Left ventricle myocardium inferior (tissue), 1 donor: ENCODE measurements at places on chromosomes 4 and X. TPM values are rescaled to one million over a fixed set of nuclear protein-coding genes. Genes with fewer than 3 reads are reported as not detected.

- no peak overlapping the region for H3K4me3 ChIP-seq
- no peak for DNase-seq
- H3K27me3 ChIP-seq: no peaks in the 10 kb centered on the region
- H3K36me3 ChIP-seq: no peaks in the 10 kb centered on the region
Measured at GRCh38 chr4:42641161-42641560, 15.7 kb downstream of the ATP8A1 start.

DNA sequence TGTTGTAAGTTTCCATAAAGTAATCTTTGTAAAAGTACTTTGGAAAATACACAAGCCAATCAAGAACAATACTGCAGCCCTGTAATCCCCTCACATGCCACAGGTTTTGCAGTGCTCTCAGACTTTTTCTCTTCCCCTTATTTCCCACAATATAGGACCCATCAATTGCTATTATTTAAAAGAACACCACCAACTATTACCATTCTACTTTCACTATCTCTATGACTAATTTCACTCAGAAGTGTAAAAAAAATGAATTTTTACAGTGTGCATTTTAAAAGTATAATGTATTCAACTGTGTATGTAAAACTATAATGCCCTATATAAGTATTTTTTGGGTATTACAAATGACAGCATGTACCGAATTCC is 1.7 kb downstream of the ATP8A1 start:
- H3K4me1 ChIP-seq: peaks cover 65% of the 10 kb centered on the region
- H3K4me3 ChIP-seq: peak overlapping the region; percentile 78
- H3K27me3 ChIP-seq: no peaks in the 10 kb centered on the region
- H3K36me3 ChIP-seq: no peaks in the 10 kb centered on the region
- no peak for DNase-seq

DNA sequence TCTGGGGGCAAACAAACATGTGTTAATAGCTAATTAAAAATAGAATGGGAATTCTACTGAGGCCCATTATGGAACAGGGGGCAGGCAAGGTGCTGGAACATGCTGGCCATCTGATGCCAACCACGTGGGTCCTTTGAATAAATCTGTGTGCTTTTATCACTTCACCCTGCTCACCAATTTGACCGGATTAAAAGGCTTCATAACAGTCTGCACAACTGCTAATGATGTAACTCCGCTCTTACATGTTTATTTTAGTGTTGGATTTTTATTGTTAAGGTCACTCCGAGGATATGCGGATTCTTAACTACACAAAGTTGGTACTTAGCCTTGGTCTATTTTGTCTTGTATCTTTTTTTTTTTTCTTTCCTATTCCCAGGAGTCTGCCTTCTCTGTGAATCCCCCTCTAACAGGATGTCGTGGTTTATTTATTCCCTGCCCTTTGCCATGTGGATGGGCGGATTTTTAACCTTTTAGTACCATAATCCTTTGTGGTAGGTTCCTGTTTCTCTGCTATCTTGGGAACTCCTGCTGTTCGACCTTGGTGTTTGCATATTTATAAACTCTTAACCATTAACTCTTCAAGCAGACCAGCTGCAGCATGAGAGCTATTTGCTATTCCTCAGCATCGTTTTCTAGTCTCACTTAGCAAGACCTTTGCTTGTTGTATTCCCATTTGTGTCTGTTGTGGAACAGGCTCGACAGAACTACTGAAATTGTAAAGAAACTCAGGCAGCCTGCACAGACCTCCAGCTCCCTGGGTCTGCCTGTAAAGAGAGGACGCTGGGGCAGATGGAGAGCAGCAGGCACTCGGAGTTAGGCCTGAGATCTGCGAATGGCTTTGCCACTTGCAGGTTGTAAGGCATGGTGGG is 38.0 kb downstream of the TRIM2 start:
- peaks cover 8% of the 10 kb centered on the region for H3K36me3 ChIP-seq
- no peaks in the 10 kb centered on the region for H3K27me3 ChIP-seq
- DNase-seq: no peak
- peak overlapping the region; percentile 63 for H3K27ac ChIP-seq

GRCh38 chrX:54288968-54289367 is 68.9 kb downstream of the WNK3 start:
- no peaks in the 10 kb centered on the region for H3K4me1 ChIP-seq
- no peak overlapping the region for H3K4me3 ChIP-seq
- no peak for DNase-seq
- H3K27ac ChIP-seq: no peak overlapping the region

- no peak overlapping the region for H3K27ac ChIP-seq
- H3K36me3 ChIP-seq: no peaks in the 10 kb centered on the region
- peaks cover 8% of the 10 kb centered on the region for H3K4me1 ChIP-seq
- DNase-seq: no peak
- no peaks in the 10 kb centered on the region for H3K27me3 ChIP-seq
Measured at GRCh38 chr4:105645440-105645839, 63.0 kb downstream of the INTS12 start.

- no peak for DNase-seq
- peaks cover 4% of the 10 kb centered on the region for H3K27me3 ChIP-seq
- H3K4me1 ChIP-seq: no peaks in the 10 kb centered on the region
- no peak overlapping the region for H3K27ac ChIP-seq
- no peak overlapping the region for H3K4me3 ChIP-seq
- no peaks in the 10 kb centered on the region for H3K36me3 ChIP-seq
Measured at GRCh38 chr4:72591547-72592454, 22.8 kb upstream of the ADAMTS3 start.

- H3K36me3 ChIP-seq: no peaks in the 10 kb centered on the region
- DNase-seq: no peak
- no peak overlapping the region for H3K27ac ChIP-seq
- H3K4me1 ChIP-seq: no peaks in the 10 kb centered on the region
- no peak overlapping the region for H3K4me3 ChIP-seq
Measured at GRCh38 chr4:171022824-171023230, 790.4 kb upstream of the GALNTL6 start.

DNA sequence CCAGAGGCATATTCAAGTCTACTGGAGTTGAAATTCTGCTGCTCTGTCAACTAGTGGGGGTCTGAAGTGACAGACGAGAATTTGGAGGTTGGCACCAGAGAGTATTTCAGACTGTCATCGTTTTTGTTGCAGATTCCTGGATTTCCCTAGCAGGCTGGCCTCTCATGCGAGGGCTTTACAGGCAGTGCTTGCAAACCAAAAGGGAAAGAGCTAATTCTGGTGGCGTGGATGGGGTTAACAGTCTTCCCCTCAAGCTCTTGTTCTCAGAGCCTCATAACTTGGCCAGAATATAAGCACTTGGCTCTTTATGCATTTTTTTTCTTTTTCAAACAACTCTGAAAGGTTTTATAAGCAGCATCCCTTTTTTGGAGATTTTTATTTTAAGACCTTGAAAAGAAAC is at the start of gene SPARCL1:
TSS of gene SPARCL1 (minus strand) at position 190 of the 400 bp plus-strand sequence. CDS start 29,802 bp downstream, outside the sequence.
- no peaks in the 10 kb centered on the region for H3K27me3 ChIP-seq
- peak within 1 kb of the TSS; percentile 93 for H3K27ac ChIP-seq
- peaks cover 12% of the 10 kb centered on the region for H3K36me3 ChIP-seq

DNA sequence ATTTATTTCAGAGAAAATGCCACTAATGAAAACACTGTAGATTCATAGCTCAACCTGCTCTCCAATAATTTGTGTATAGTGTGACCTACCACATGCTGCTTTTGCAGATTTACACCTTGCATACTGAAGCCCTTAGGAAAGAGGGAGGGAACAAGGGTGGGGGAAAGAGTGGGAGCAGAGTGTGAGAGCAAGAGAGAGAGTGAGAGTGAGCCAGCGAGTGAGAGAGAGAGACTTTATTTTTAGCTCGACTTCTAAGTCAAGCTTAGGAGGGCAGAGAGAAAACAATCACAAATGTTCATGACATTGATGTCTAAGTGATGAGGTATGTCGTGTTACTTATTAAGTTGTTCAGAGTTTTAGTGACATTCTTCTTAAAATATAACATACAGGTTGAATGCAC is 112.5 kb upstream of the HAND2 start:
- peaks cover 22% of the 10 kb centered on the region for H3K4me1 ChIP-seq
- no peak overlapping the region for H3K4me3 ChIP-seq
- no peak for DNase-seq
- H3K36me3 ChIP-seq: no peaks in the 10 kb centered on the region
- no peaks in the 10 kb centered on the region for H3K27me3 ChIP-seq

GRCh38 chr4:84166486-84166885 is 332.6 kb downstream of the NKX6-1 start:
- H3K4me3 ChIP-seq: no peak overlapping the region
- DNase-seq: no peak
- H3K36me3 ChIP-seq: no peaks in the 10 kb centered on the region
- no peak overlapping the region for H3K27ac ChIP-seq
- peaks cover 14% of the 10 kb centered on the region for H3K27me3 ChIP-seq
- H3K4me1 ChIP-seq: no peaks in the 10 kb centered on the region

DNA sequence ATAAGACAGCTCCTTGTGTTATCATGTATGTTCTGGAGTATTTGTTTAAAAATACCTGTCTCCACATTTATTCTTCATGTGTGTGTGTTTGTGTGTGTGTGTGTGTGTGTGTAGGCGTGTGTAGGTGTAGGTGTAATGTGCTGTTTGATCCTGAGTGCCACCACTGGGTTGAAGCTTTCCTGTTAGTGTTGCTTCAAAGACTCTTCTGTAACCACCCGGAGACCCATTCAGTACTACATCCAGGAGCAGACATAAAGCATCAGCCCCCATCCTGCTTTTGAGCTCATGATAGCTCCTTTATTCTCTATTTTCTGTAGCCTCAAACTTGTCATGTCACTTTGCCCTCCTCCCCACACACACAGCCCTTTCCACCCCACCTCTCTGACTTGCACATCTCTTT is 3.0 kb upstream of the ZDHHC9 start:
- H3K27me3 ChIP-seq: no peaks in the 10 kb centered on the region
- H3K4me1 ChIP-seq: peaks cover 11% of the 10 kb centered on the region
- no peaks in the 10 kb centered on the region for H3K36me3 ChIP-seq
- no peak overlapping the region for H3K27ac ChIP-seq
- H3K4me3 ChIP-seq: no peak overlapping the region

- H3K27me3 ChIP-seq: no peaks in the 10 kb centered on the region
- H3K27ac ChIP-seq: no peak overlapping the region
- H3K4me3 ChIP-seq: no peak overlapping the region
- H3K36me3 ChIP-seq: peaks cover 23% of the 10 kb centered on the region
- no peak for DNase-seq
- no peaks in the 10 kb centered on the region for H3K4me1 ChIP-seq
Measured at GRCh38 chr4:106149026-106149425, 167.0 kb downstream of the TBCK start.

DNA sequence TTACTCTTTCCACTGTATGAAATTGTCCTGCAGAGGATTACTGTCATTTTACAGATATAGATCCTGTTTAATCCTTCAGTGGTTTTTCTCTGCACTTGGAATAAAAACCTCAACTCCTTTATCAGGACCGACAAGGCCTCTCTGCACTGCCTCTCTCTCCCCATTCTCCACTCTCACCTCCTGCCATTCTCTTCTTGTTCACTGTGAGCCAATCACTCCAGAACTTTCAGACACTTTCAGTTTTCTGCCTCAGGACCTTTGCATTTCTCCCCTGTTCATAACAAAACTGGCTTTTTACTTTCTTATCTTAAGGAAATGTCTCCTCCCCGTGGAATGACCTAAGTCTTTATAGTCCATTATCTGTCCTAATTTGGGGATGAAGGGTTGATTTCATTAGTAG is 137.3 kb downstream of the ELOVL6 start:
- H3K4me3 ChIP-seq: no peak overlapping the region
- peaks cover 15% of the 10 kb centered on the region for H3K27me3 ChIP-seq
- H3K27ac ChIP-seq: no peak overlapping the region
- H3K4me1 ChIP-seq: no peaks in the 10 kb centered on the region
- DNase-seq: no peak

- H3K4me1 ChIP-seq: peaks cover 77% of the 10 kb centered on the region
- H3K4me3 ChIP-seq: peak within 1 kb of the TSS; percentile 80
- peak; percentile 96 for DNase-seq
- H3K27ac ChIP-seq: peak within 1 kb of the TSS; percentile 90
Measured at GRCh38 chr4:107989537-107990386, at the start of gene HADH. Gene HADH (plus strand): TSS chr4:107989889. CDS start chr4:107989933, 44 bp downstream.

GRCh38 chr4:6855692-6856297 is 53.8 kb upstream of the TBC1D14 start:
- DNase-seq: no peak
- H3K27ac ChIP-seq: peak overlapping the region; percentile 85
- H3K36me3 ChIP-seq: peaks cover 32% of the 10 kb centered on the region
- peaks cover 63% of the 10 kb centered on the region for H3K4me1 ChIP-seq
- H3K4me3 ChIP-seq: peak overlapping the region; percentile 57
- no peaks in the 10 kb centered on the region for H3K27me3 ChIP-seq

- peaks cover 6% of the 10 kb centered on the region for H3K36me3 ChIP-seq
- no peak overlapping the region for H3K4me3 ChIP-seq
- H3K4me1 ChIP-seq: peaks cover 67% of the 10 kb centered on the region
- peak overlapping the region; percentile 72 for H3K27ac ChIP-seq
- no peak for DNase-seq
- H3K27me3 ChIP-seq: no peaks in the 10 kb centered on the region
Measured at GRCh38 chrX:10110984-10111363, 45.8 kb upstream of the CLCN4 start.

- H3K27ac ChIP-seq: no peak overlapping the region
- no peaks in the 10 kb centered on the region for H3K36me3 ChIP-seq
- no peak for DNase-seq
- no peaks in the 10 kb centered on the region for H3K4me1 ChIP-seq
- no peak overlapping the region for H3K4me3 ChIP-seq
Measured at GRCh38 chr4:134787315-134787714, 585.7 kb upstream of the PABPC4L start.

DNA sequence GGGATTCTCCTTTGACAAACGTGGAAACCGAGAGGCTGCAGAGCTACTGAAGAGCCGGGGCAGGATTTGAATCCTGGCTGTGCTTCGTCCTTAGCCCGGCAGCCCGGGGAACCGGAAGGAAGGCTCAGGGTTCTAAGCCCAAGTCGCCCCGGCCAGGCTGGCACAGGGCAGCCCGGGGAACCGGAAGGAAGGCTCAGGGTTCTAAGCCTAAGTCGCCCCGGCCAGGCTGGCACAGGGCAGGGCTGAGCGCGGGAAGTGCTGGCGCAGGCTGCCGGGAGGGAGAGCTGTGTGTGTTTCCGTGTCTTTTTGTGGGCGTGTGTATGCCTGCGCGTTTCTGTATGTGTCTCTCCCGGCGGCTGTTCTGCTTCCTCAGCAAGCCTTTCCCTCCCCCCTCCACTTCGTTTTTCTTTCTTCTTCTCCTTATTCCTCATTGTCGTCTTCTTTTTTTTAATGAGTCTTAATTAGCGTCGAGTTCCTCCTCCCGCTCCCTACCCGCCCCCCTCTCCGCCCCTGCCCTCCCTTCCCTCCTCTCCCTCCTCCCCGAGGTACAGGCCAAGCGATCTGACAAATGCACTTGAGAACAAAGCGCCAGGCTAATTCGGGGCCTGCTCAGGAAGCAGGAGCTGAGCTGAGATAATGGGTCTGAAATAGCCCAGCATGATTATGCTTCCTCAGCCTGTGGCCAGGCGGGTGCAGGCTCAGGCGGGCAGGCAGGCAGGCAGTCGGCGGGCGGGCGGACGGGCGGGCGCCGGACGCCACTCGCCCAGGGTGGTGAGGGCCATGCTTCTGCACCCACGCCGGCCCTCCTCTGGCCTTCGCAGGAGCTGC is 65.9 kb downstream of the EFNB1 start:
- H3K27ac ChIP-seq: peak overlapping the region; percentile 94
- no peaks in the 10 kb centered on the region for H3K27me3 ChIP-seq
- peak overlapping the region; percentile 52 for H3K4me3 ChIP-seq
- no peaks in the 10 kb centered on the region for H3K36me3 ChIP-seq

- H3K27ac ChIP-seq: no peak within 1 kb of the TSS
- H3K4me3 ChIP-seq: no peak within 1 kb of the TSS
- no peaks in the 10 kb centered on the region for H3K27me3 ChIP-seq
- no peak for DNase-seq
- H3K4me1 ChIP-seq: no peaks in the 10 kb centered on the region
Measured at GRCh38 chr4:164753873-164754488, at the start of gene SMIM31. Gene SMIM31 (plus strand): TSS chr4:164754131. CDS start chr4:164770444, 16,313 bp downstream.

The FHIP1A gene
- 21.4 TPM for total RNA-seq

The RAB40A gene
- not detected for total RNA-seq
